ENCODE measurements at places on chromosomes 16 and 17.

DNA sequence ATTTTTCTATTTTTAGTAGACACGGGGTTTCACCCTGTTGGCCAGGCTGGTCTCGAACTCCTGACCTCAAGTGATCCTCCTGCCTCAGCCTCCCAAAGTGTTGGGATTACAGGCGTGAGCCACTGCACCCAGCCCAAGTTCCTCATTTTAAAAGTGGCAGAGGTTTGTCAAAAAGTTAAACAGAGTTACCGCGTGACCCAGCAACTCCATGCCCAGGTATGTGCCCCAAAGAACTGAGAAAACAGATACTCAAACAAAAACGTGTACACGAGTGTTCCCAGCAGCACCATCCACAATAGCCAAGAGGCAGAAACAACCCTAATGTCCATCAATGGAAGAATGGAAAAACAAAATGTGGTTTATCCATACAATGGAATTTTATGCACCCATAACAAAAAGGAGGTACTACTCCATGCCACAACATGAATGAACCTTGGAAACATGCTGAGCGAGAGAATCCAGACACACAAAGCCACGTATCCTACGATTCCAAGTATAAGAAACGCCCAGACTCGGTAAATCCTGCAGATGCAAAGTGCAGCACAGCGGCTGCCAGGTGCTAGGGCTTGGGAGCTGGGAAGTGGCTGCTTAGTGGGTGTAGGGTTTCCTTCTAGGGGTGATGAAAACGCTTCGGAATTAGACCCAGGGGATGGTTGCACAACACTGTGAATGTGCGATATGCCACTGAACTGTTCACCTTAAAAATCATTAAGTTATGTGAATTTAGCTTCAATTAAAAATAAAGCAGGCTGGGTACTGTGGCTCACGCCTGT lies 24.8 kb downstream of the ADCY9 start:
- no peak for DNase-seq

- DNase-seq = peak; percentile 73
Observed at GRCh38 chr17:76725580-76726230, 701 bp downstream of the JMJD6 start.

DNA sequence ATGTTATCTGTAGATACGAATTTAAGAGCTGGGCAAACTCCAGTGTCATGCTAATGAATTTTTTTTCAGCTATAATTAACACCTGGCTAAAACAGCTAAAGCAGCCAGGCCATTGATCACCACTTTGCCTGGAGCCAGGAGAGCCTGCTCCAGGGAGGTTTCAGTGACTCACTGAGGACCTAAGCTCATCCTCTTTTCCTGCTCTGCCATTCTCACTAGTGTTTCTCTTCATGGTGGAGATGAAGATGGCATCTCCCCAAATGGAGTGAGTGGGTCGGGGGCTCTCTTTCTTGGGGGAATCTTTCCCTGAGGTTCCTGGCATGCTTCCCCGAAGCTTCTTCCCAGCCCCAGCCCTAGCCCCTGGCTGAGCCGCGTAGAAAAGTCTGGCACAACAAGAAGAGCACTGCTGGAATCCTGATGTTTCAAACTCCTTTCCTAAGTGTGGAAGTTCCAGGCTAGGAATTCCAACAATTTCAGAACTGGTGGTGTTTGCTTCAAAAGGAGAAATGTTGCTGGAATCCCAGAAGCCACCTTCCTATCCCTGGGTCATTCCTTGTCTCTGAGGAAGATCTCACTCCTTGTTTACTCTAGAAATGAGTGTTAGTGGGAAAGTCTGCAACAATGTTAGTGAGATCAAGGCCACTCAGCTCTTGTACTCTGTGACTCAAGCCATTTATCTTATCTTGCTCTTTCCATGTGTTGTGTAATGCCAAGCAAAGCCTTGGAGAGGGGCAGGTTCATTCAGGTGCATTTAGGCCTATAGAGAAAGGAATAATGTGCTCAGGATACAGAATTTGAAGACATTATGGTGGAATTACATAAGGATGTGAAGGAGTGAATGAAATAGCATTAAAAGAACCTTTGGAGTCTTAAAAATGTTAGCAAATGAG lies 26.0 kb upstream of the B4GALNT2 start:
- no peak for DNase-seq

- no peak for DNase-seq
Observed at GRCh38 chr16:10817963-10818941, at the start of gene TVP23A. TSS of gene TVP23A (minus strand) at chr16:10818794. CDS start at chr16:10818493, 301 bp downstream.

GRCh38 chr16:728131-728889 lies 1.4 kb downstream of the HAGHL start:
- peak; percentile 63 for DNase-seq

GRCh38 chr16:55502801-55503366 lies 6.0 kb upstream of the LPCAT2 start:
- no peak for DNase-seq

DNA sequence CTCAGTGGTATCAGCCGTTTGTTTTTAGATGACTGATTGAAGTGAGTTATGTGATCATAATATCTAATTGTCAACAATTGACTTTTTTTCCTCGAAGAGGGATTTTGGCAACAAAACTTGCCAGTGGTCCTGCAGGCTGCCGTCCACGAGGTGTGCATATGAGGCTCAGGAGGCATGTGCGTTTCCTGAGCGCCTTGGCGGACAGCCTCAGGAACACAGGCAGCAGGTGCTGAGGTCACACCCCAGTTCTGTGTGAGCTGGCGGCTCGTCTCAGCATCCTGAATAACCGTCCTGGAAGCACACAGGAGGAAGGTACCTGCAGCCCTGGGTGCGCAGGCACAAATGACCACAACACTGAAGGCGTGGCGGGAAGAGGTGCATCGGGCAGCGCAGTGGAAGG lies 11.7 kb downstream of the SPG7 start:
- DNase-seq = no peak

DNA sequence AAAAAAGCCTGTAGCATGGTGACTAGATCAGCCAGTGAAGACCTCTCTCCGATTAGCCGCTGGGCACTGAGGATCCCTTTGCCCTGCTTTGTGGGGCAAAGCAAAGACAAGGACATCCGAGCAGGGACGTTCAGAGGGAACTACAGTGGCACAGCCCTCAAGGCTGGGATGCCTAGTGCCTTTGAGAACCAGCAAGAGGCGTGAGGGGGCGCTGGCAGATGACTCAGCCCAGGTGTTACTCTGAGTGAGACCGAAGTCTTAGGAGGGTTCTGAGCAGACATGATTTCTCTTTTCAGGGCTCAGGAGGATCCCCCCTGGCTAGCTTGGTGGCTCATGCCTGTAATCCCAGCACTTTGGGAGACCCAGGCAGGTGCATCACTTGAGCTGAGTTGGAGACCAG lies 178.6 kb downstream of the CPPED1 start:
- DNase-seq = no peak

GRCh38 chr16:15643946-15644250 lies 944 bp upstream of the MARF1 start:
- DNase-seq = no peak

DNA sequence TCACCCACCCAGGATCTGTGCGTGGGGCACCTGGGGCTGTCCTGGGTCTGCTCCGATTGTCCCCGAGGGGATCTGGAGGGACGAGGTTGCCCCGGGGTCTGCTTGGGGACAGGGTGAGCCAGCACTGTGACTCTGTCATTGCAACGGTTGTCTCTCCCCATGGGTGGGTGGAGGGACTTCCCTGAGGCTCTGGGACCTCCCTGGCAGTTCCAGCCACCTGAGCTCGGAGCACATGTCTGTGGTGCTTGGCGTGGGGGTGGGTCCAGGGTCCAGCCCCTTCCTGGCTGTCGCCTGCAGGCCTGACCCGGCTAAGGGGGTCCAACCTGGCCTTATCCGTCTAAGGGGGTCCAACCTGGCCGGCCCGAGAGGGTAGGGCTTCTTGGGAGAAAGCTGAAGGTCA lies 8.5 kb upstream of the CBFA2T3 start:
- no peak for DNase-seq

GRCh38 chr17:80035687-80035936 lies at the start of gene TBC1D16:
TSS of gene TBC1D16 (minus strand) at chr17:80035872. CDS start at chr17:80013547, 22,325 bp downstream.
- DNase-seq = no peak

- DNase-seq = no peak
Observed at GRCh38 chr16:12611006-12611477, 192.6 kb downstream of the CPPED1 start.

- DNase-seq = no peak
Observed at GRCh38 chr16:55508271-55508921, 476 bp upstream of the LPCAT2 start.

GRCh38 chr17:39607057-39607850 lies 466 bp downstream of the NEUROD2 start:
- no peak for DNase-seq

DNA sequence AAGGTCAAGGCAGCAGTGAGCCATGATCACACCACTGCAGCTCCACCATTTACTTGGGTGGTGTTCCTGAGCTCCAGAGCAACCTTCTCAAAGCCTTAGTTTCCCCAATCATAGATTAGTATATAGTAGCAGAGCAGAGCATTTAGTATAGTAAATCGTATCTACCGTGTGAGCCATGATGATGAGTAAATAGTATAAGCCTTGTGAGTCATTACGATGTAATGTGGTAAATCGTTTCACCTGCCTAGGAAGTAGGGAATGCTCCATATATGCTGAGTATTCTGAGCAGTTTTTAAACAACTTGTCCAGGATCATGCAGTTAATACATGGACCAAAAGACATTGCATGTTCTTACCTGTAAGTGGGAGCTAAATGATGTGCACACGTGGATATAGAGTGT lies 66.4 kb downstream of the SCNN1B start:
- DNase-seq = no peak

DNA sequence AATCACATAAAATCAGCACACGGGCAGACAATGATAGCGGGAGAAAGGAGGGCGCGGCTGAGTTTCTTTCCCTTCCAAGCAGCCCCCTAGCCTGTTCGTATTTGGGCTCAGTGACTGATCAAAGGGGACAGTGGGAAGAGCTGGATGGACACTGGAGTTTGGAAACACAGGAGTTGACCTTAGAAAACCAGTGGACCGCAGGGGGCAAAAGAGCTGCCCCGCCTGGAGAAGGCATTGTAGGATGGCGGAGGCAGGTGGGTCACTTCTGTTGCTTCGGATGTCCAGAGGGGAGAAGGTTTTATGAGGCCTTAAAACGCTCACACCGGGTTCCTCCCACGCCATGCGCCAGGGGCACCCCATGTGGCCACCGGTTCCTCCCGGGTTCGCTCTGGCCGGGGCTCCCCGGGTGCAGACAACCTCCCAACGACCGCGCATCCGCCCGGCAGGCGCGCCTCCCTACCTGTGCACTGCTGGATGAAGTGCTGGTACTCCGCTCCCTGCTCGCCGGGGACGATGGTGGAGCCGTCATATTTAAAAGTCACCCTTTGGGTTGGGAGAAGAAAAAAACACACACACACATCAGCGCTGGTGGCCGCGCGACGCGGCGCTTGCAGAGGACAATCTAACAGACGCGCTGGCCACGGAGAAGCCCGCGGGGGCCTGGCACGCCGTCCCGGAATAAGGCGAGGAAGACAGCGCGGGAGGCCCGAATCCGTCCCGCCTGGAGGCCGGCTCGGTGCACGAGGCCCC lies 662 bp downstream of the COTL1 start:
- DNase-seq = peak; percentile 55

- peak; percentile 50 for DNase-seq
Observed at GRCh38 chr17:29140631-29141513, 39.3 kb downstream of the MYO18A start.

GRCh38 chr16:56199164-56199563 lies 7.9 kb downstream of the GNAO1 start:
- no peak for DNase-seq

DNA sequence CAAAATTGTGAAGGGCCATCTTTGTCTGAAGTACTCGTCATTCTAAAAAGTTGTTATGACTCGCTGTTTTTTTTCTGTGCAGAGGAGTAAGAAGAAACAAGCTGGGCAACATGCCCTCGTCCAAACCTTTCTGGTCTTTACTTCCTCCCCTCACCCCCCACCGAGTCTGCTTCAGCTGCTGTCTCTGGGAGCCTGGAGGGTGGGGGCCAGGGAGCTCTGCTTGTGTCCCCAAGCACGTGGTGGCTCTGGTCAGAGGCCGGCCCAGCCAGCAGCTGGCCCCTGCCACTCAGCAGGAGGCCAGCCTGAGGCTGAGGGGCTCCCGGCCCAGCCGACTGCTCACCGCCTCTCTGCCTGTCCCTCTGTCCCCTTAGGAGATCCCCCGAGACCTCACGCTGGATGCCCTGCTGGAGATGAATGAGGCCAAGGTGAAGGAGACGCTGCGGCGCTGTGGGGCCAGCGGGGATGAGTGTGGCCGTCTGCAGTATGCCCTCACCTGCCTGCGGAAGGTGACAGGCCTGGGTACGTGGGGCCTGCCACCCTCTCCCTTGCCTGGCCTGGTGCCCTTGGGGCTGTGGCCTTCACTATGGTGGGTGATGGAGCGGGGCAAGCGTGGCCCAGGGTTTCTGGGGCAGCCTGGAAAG lies 53.7 kb upstream of the LGALS9 start:
- no peak for DNase-seq

GRCh38 chr17:36529121-36529520 lies 5.5 kb downstream of the MYO19 start:
- DNase-seq = no peak
